ENCODE measurements at places on chromosomes 11 and 22.

DNA sequence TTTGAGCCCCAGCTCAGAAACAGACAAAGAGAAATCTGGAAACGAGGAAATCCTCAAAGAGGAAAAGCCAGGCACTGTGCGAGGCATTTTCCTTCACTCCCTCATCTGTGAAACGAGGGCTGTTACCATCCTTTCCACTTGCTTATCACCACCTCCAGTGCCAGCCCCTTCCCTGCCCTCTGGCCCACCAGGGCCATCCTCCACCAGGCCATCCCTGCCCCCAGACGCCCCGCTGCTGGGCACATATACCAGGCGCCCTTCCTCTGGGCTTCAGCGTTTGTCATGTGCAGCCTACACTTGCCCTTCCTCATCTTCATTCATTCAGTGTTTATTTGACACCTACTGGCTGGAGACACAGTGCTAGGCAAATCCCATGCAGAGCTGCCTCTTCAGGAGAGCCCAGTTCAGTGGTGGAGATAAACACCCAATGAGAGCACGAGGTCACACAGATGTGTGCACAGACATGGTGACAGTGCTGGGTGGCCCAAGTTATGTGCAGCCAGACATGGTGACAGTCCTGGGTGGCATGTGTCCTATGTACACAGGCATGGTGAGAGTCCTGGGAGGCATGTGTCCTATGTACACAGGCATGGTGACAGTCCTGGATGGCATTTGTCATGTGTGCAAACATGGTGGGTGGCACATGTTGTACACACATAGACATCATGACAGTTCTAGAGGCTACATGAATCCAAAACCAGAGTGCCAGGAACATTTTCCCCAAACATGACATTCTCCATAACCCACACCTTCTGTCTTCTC lies 9.7 kb downstream of the SPTBN2 start:
- DNase-seq = no peak

DNA sequence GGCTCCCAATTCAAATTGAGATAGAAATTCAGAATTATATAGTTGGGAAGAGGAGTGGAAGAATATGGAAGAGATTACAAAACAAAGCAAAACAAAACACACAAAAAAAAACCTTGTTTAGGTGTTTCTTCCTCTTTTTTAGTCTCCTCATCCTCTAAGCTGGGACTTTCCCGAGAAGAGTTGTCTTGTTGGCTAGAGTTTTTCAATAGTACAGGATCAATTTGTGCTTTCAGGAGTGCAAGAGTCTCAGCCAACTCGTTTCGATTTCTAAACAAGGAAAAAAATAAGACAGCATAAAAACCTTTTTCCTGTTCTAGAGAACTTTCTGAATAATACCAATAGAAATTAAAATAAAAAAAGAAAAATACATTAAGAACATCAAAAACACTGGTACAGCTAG lies 87.8 kb upstream of the CLNS1A start:
- DNase-seq = no peak

GRCh38 chr11:114366331-114367243 lies 33.7 kb downstream of the C11orf71 start:
- DNase-seq = no peak

- DNase-seq = no peak
These were observed 2.7 kb downstream of the TMEM134 start for GRCh38 chr11:67466367-67466766.

- DNase-seq = no peak
These were observed 4.3 kb downstream of the COX8A start for GRCh38 chr11:63978551-63979239.

DNA sequence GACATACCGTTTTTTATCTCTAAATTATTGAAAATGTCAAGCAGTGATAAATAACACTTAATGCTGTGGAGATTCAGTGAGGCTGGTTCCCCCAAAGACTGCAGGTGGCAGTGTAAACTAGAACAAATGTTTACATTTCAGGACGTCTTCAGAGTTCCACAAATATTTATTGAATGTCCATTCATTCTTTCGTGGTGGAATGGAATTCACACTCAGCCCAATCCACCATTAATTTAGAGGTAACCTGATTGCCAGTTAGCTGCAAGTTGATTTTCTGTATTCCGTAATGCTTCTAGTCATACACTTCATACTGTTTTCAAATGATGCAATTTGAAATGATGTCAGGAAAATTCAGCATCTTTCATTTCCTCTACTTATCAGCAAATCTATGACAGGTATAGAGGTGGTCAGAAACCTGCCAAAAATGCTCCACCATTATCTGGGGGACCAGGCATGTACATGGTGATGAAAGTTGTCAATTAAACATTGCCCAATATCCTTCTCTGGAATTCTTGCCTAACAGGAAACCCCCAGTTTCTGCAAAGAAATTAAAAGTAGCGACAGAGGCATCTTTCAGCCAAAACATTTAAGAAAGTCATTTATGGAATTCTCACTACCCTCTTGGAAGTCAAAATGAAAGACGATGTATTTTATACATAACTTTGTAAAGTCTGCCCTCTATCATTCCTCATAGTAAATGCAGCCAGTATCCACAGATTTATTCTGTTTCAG lies 94.3 kb upstream of the BMAL1 start:
- peak; percentile 41 for DNase-seq

DNA sequence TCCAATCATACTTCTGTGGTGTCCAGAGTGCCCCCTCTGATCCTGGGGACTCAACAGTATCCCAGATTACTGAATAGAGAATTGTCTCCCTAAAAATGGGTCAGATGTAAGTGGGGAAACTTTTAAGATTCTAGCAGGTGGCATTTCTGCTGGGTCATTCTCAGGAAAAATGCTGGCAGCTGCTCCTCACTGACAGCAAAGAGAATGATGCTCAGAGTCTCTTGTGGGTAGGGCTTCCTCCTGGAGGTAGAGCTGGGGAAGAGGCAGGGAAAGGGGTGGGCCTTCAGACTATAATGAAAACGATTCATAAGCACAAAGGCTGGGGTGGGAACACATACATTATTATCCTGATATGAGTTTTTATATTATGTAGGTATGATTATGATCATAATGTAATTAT lies 647.2 kb downstream of the NELL1 start:
- no peak for DNase-seq

DNA sequence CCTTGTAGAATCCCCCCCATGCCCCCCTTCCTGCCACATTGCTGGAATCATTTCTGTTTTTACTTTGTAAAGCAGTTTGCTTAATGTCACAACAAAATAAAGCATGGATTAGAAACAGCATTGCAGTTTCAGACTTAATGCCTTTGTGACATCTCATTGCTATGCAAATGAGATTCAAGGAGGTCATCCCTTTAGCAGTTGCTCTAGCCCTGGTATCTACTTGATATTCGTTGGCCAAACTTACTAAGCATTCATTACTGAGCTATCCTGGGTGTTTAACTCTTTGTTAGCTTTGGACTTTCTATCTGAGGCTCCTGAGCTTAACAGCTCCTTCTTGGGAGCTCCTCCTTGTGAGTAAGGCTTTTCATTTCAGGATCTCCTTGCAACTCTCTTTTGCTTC lies 16.3 kb downstream of the FAT3 start:
- no peak for DNase-seq

- no peak for DNase-seq
These were observed 78.3 kb upstream of the AKIP1 start for GRCh38 chr11:8832571-8833260.

GRCh38 chr11:57345555-57346211 lies 7.5 kb downstream of the P2RX3 start:
- peak; percentile 75 for DNase-seq

DNA sequence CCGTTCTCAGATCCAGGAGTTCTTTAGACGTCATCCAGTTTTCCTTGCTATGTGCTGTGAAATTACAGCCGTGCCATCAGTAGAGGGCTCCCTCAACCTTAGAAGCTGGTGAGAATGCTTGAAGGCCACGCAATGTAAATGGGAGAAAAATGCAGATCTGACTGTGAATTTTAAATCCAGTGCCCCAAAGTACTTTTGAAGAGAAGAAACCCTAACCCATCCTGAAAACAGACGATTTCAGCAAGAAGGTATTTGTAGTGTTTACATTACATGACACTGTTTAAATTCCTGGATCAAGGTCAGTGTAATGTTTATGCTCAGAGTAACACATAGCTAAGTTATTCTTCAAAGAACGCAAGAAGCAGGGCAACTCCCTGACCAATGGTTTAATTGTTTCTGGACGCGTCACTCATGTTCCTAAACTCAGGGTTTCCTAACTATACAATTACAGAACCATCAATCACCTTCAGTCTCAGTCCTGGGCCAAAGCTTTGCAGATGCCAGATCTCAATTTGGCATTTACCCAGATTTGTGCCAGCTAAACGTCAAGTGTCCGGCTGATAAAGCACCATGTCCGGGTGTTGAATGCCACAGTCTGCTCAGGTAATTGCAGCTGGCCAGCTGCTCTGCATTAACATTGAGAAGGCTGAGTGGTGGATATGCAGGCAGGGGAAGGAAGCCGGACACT lies 38.2 kb downstream of the ADAMTS8 start:
- peak; percentile 63 for DNase-seq

DNA sequence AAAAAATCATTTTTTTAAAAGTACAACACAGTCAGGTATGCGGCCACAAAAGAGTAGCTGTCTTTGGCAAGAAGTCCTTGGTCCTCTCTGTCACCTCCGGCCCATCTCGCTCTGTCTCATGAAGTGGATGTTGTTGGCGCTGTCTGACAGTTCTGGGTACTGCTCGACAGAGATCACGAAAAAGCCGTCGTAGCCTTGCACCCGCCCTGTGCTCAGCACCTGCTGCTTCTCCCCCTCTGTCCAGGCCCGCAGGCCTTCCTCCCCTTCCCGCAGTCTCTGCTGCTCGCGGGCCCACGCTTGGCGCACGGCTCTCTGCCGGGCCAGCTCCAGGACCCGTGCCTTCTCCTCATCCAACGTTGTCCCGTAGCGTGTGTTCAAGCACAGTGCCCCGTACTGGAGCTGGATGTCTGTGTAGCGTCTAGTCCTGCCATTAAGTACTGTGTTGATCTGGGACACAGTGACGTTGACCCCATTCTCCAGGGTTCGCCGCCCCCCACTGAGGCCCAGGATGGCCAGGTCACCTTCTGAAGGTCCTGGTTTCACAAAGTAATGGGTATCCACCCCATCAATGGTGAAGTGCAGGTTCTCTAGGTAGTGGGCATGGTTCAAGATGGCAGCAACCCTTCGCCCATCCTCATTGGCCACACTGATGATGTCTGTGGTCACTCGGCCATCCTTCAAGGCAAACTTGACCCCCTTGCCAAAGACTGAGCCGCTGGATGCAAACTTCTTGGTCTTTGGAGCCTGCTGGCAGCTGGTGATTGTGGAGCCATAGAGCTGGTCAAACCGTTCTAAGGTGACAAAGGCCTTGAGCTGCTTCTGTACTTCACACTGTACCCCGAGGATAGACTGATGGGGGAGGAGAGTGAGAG lies 83.5 kb upstream of the NARS2 start:
- no peak for DNase-seq

DNA sequence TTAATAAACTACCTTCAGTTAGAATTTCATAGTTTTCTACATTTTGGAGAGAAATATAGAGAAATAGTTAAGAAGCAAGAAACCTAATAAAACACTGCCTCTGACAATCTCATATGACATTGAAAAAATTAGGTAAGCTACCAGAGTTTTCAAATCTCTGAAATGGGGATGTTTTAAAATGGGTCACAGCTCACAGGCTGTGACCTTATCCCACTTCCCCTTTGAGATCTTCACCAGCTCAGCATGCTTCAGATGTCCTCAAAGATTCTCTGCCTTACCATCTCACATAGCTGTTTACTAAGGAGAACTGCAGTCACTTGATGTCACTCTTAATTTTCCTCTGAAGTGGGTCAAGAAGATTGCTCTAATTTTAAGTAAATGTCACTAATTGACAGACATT lies 717.8 kb downstream of the JRKL start:
- no peak for DNase-seq

DNA sequence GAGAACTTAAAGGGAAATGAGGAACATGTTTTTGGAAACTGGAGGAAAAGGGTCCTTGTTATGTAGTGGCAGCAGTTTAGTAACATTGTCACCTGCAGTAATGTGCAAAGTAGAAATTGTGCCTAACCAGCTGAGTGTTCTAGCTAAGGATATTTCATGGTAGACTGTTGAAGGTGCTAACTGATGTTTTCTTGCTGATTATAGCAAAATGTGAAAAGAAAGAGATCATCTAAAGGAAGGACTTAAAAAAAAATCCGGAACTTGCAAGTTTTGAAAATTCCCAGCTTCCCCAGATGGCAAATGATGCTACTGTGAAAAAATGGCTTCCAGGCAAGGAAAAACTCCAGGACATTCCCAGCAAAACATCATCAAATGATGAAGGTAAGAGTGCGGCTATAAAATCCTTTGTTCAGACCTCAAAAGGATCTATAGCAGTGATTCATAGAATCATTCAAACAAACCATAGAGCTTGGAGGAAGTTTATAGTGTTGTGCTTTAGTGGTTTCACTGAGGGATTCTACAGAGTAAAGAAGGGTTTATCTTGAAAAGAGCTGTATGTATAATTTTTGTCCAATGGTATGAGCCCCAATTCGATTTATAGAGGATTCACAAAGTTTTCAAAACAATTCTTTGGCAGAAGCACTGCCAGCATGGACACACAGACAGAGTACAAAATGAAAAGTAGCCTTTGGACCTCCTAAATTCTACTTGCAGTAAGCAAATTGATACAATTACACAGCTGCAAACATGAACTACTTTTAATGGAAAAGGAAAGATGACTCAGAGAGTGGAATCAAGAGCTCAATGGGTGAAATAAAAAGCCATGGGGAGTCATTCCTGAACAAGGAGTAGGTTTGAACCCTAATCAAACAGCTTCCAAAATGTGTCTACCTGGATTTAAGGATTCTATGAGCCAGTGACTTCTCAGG lies 4.3 kb upstream of the TRIM44 start:
- no peak for DNase-seq

GRCh38 chr11:12085371-12086251 lies 24.8 kb upstream of the MICAL2 start:
- DNase-seq = no peak

- DNase-seq = no peak
These were observed 106.1 kb upstream of the CLMP start for GRCh38 chr11:123301013-123301591.

- DNase-seq = no peak
These were observed 15.6 kb downstream of the LRRC32 start for GRCh38 chr11:76654980-76655379.

GRCh38 chr22:23415490-23415851 lies 164.6 kb downstream of the IGLL1 start:
- no peak for DNase-seq

DNA sequence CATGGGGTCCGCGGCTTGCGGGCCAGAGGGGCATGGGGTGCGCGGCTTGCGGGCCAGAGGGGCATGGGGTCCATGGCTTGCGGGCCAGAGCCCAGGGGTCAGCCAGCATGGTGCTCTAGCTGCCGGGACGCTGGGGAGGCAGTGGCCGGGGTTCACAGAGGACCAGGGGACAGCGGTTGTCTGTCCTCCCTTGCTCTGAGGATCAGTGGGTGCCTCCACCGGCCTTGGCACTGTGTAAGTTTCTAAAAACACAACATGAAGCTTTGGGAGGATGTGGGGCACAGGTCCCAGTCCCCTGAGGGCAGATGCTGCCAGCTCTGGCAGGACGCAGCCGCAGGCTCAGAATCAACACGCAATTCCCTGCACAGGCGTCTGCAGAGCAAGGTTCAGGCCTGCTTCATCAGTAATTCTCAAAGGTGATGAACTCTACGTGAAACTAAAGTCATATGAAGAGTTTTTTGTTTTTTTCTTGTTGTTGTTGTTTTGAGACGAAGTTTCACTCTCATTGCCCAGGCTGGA lies 3.0 kb downstream of the MLC1 start:
- no peak for DNase-seq

All from NCI-H2081 (cell line).